DMS 273 treated with DMSO at 0.1 percent for 48 hours (cell line): ENCODE measurements at places on chromosomes 13 and 19.

DNA sequence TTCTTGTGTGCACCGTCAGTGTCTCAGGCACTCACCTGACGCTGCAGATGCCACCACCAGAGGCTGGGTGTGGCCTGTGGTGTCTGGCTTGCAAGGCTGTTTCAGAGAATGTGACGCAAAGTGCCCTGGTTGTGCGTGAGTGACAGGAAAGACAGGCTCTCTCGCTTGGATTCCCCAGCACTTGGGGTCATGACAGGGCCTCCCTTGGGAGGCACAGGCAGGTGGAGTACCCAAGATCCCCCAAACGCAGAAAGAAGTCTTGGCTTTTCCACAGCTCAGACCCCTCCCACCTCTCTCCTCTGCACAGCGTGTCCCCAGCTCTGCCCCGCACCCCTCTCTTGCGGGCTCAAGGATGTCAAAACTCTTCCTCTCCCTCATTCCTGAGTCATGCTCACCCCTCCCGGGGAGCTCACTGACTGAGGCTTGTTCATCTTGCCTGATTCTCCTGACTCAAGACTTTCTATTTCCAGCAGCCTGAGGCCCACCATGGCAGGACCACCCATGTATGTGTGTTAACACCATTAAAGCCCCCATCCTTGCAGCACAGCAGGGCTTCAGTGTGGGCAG is 21.0 kb downstream of the DHX34 start:
- no peak for DNase-seq

DNA sequence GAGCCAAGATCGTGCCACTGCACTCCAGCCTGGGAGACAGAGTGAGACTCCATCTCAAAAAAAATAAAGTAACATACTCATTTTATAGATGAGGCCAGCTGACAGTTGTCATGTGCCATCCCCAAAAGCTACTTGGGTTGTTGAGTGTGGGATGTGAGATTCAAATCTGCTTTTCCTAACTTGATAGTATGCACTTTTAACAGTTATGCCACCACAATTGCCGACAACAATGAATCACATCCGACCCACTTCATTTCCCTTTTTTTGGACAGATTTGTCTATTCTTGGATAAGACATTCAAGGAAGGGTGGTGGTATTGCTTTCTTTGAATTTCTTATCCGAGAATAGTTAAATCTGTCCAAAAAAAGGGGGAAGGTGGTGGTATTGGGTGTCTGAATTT is 16.3 kb upstream of the DNMT1 start:
- no peak for DNase-seq

DNA sequence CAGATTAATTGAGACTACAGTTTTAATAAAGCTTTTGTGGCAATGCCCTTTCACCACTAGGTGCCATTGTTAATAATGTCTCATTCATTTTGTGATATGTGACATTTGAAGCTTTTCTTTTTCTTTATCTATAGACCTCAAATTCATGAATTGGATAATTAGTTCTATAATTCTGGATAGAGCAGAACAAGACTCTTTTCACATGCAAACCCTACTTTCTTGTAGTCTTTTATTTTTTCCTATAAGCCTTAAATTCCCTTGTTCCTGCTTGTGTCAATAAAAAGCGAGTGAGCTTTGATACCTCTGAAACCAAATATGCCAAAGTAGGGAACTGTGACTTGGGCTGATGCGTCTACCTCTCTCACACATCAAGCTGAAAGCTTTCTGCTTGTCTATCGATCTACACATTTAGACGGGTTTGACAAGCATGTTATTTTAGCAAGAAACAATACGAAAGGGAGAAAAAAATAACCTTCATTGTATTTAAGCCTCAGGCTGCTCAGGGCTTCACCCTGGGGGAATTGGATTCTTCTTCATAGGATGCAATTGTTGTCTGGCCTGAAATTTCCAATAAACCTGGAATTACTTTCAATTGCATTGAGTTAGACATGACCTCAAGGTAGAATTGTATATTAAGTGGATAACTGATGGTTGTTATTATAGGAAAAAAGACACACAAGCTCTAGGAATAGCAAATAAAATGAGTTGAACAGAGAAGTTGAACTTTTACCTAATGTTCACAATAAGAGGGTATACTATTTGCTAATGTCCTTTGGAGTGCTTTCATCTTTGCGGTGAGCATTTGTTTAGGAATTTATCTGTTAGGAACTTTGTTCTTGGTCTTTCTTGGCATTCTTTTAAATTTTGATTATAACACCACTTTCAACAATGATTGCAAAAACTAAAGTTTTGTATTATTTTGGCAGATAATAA is 1150.2 kb upstream of the PCDH9 start:
- DNase-seq = no peak

DNA sequence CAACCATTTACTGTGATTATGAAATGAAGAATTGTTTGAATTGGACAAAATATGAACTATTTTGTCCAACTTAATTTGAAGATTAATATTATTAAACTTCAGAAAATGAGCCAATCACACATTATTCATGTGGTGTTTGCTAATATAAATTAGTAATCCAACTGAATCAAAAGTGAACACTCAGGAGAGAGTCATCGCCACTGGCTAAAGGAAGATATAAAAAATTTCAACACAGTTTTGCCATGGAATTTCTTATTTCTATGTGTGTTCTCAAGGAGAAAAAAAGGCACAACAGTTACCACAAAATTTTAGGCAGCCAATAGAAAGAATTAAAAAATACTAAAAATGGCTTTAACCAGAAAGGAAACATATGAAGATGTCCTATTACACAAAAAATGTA is 2683.8 kb downstream of the PCDH9 start:
- no peak for DNase-seq

DNA sequence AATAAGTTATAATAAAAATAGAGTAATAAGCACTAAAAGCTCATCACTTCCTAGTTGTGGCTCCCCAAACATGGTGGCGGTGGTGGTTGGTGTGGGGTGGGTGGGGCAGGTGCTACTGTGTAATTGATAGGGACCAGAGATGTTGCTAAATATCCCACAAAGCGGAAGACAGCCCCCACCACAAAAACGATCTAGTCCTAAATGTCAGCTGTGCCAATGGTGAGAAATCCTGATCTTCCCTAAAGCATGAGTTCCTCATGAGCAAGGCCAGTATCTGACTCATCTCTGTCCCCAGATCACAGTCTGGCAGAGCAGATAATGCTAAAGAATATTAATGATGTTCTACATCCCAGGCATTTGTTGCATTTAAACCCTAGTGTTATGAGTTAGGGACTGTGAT is 1.9 kb upstream of the EDDM13 start:
- no peak for DNase-seq

DNA sequence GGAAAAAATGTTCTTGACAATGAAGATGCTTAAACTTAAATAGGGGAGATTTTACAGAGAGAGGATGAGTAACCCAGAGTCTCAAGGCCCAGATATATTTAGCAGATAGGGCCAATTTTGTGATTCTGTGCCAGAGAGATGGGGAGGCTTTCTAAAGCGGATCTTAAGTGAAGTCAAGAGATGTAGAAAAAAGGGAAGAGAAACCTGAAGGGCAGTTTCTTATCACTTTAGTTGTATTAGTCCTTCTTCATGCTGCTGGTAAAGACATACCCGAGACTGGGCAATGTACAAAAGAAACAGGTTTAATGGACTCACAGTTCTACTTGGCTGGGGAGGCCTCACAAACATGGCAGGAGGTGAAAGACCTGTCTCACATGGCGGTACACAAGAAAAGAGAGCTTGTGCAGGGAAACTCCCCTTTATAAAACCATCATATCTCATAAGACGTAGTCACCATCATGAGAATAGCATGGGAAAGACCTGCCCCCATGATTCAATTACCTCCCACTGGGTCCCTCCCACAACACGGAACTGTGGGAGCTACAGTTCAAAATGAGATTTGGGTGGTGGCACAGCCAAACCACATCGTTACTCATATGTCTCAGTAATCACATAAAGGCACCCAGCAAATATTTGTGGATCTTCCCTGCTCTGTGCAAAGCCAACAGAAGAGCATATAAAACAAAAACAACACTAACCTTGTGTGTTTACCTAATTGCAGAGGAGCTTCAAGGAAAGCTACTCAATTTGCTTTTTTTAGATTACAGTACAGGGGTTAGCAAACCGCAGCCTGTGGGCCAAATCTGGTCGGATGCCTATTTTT is 102.6 kb upstream of the MYCBP2 start:
- no peak for DNase-seq

- DNase-seq = no peak
Observed at GRCh38 chr13:27822873-27823311, 30.6 kb downstream of the GSX1 start.

- DNase-seq = no peak
Observed at GRCh38 chr13:53241891-53242348, 213.3 kb downstream of the OLFM4 start.

- peak; percentile 55 for DNase-seq
Observed at GRCh38 chr19:49113762-49114629, at the start of gene LIN7B. LIN7B (plus strand) TSS chr19:49114370; CDS start chr19:49114405, 35 bp downstream.

GRCh38 chr13:95494082-95494681 is 58.3 kb upstream of the CLDN10 start:
- peak; percentile 1 for DNase-seq

DNA sequence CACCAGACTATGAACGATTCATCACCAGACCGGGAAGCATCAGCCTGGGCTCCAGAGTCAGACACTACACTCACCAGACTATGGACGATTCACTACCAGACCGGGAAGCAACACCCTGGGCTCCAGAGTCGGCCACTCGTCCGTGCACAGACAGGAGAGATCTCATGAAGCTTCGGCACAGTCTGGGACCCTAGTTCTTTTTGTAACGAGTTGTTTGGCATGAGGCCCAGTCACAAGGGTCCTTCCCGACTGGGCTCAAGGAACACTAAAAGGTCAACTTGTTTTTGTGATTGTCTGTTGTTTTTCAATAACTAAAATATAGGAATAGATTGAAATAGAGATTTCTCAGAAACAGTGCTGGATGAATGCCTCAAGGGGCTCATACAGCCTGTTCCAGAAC is 1141.6 kb upstream of the MIR17HG start:
- no peak for DNase-seq

DNA sequence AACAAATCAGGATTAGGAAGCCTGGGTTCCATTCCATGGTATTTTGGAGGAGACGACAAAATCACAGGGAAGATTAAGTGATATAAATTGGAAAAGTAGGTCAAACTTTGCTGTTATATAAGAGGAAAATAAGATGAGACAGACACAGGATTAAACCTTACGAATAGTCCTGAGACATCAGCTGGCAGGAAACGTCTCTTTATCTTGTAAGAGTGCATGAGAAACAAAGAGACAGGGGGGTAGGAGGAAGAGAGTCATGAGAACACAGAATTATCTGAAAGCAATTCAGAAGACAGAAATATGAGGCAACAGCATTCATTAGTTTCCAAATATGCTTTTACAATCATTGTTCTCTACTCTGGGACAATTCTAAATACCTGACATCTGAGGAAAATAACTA is 310.6 kb upstream of the MIR17HG start:
- no peak for DNase-seq

GRCh38 chr19:35612224-35612558 is 344 bp upstream of the HAUS5 start:
- no peak for DNase-seq

DNA sequence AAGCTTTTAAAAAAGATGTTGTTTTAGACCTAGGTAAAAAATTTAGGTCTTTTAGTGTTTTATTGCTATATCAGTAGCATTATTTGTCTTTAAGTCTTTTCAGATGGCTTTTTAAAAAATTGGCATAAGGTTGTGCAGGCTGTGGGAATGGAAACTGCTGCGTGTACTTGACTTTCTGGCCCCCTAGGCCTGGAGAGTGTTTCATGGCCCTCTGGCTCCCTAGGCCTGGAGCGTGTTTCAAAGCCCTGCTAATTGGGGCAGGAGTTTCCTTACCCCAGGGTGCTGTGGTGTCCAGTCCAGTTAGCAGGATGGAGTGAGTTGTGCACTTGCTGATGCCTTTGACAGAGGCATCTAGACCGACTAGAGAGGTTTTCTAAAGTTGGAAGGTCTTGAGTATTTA is 23.8 kb downstream of the PRAM1 start:
- no peak for DNase-seq

GRCh38 chr19:3007975-3008374 is 21.1 kb downstream of the TLE2 start:
- no peak for DNase-seq

- DNase-seq = no peak
Observed at GRCh38 chr13:56066321-56066720, 1074.4 kb upstream of the PRR20A start.

DNA sequence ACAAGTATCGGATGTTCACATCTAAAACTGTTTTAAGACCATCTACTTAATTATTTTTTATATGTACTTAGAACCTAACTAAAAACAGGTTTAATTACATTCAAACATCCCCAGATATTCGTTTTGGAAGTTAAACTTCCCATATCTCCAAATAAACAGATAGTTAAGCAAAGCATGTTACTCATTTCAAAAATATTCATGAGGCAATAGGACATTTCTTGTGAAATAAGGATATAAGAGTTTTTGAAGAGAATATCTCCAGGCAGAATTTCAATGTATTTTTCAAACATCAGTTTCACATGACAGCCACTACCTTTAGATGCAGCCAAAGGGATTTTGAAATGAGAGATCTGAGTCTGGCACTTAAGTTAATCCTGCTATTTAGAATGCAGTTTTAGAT is 697.5 kb downstream of the SLITRK1 start:
- no peak for DNase-seq

DNA sequence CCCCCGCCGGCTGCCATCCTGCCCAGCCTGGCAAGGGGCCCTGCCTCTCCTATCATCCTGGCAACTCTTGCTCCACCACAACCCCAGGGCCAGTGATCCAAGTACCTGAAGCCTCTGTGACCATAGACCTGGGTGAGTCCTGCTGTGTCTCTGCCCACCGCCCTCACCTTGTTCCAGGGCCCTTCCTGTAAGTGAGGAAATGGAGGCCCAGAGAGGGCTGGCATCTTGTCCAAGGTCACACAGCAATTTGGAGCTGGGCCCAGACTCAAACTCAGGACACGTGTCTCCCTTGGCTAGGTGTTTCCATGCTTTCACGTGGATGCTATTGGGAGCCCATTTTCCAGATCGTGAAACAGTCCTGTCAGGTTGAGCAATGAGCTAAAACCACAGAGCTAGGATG is 3.7 kb downstream of the CREB3L3 start:
- DNase-seq = no peak

- no peak for DNase-seq
Observed at GRCh38 chr19:39405261-39405957, 1.2 kb upstream of the ZFP36 start.

GRCh38 chr13:46211116-46211482 is 629 bp upstream of the LRRC63 start:
- DNase-seq = no peak

DNA sequence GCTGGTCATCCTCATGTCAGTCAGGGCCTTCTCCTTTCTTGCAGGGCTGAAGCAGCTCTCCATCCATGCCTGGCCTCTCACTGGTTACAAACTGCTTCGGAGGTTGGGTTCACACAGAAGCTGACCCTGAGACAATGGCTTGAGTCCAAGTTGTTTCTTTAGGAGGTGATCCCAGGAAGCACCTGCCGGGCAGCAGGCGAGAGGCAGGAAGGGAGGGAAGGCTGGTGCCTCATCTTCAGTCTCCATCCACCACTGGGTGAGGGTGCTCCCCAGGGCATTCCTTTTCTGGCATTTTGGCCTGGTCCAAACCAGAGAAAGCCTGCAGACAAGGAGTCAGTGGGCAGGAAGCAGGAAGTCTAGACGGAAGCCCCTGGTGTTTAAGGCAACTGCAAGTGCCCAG is 17.6 kb upstream of the SPATA13 start:
- DNase-seq = no peak
